ENCODE measurements at places on chromosomes 1 and 21.

GRCh38 chr21:46622226-46622625, 13.2 kb upstream of the PRMT2 start:
- no peak for DNase-seq

DNA sequence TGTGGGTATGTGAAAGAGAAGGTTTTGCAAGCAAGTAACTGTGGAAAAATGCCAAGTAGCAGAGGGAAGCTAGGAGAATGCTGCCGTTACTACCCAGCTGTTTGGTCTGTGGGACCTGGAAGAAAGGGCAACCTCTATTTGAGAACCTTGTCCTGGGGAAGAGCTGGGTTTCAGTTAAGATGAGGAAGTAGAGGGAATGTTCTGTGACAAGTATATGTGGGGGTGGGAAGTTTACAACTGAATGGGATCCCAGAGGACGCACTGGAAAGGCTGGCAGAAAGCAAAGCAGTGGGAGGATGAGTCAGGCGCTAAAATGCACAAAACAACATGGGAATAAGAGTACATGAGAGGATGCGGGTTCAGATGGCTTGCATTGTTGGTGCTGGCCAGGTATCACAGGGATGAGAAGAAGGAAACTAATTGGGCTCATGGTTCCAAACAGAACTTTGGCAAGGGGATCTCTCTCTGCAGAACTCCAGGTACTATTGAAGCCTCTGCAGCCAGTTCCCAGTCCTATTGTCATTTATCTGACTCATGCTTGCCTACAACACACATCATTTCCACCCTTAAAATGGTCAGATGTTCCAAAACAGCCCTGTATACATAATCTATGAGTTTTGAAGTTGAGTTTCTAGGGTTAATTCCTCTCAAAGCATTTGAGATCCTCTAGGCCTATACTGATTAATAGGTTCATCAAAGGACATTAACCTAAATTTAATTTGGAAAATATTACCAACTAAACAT, 88.5 kb upstream of the VAV3 start:
- DNase-seq = no peak

- DNase-seq = no peak
Observed at GRCh38 chr1:87334351-87335174, 5.9 kb downstream of the LMO4 start.

GRCh38 chr1:72186733-72187307, 95.5 kb downstream of the NEGR1 start:
- no peak for DNase-seq

- DNase-seq = peak; percentile 60
Observed at GRCh38 chr21:30146558-30147282, 19.9 kb downstream of the CLDN17 start.
